ENCODE measurements at places on chromosomes 7 and 10. TPM values are rescaled to one million over a fixed set of nuclear protein-coding genes. Genes with fewer than 3 reads are reported as not detected.

GRCh38 chr7:142964502-142965246, 2.5 kb upstream of the KEL start:
- H3K4me1 ChIP-seq = peaks cover 29% of the 10 kb centered on the region
- H3K27me3 ChIP-seq = no peaks in the 10 kb centered on the region
- peaks cover 12% of the 10 kb centered on the region for H3K36me3 ChIP-seq
- DNase-seq = peak; percentile 88

DNA sequence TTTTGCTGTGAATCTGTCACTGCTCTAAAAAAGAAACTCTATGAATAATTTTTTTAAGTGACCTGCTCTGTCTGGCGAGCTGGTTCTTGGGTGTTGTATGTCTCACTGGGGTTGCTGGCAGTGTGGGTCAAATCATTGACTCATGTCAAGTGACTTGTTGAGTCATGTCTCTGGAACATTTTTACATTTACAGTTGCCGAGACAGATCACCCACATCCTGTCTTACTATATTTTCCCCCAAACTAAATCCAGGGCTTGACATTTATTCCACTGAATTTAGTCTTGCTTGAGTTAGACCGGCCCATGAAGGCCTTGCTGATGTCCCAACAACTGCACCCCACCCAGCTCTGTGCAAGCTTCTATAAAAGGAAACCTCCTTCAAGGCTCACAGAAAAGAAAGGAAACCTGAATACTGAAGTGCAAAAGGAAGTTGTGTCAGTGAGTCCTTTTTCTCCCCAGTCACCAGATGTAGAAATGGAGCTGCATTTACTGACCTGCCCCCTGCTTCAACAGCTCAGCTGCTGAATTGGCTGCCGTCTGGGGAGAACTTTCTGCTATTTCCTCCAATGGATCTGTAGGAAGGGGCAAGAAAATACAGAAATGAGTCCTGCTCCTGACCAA, 290.3 kb downstream of the TNS3 start:
- H3K4me3 ChIP-seq = no peak overlapping the region
- no peak overlapping the region for H3K27ac ChIP-seq
- H3K4me1 ChIP-seq = peaks cover 2% of the 10 kb centered on the region
- H3K36me3 ChIP-seq = no peaks in the 10 kb centered on the region

DNA sequence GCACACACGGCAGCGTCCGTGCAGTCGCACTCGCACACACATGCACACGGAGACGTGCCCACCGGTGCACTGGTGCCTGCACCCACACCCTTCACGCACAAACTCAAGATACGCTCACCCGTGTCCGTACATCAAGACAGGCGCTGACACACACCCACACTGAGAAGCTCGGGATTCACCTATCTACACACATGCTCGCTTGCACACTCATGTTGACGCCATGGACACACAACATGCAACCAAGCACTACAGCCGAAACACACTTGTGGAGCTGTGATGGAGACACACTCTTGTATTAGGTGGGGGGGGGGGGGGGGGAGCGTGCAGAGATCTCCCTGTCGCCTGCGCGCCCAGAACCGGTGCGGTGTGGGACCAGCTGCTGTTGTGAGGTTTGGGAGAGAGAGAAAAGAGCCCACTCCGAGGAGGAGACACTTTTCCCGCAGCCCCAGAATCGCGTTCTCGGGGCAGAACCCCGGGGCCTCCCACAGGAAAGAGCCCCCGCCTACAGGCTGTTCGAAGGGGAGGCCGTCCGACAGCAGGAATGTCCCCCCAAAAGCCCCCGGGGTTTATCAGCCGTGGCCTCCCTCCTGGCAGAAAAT, 605 bp upstream of the NFKB2 start:
- peaks cover 13% of the 10 kb centered on the region for H3K36me3 ChIP-seq
- DNase-seq = no peak
- peak overlapping the region; percentile 45 for H3K27ac ChIP-seq
- peak overlapping the region; percentile 78 for H3K4me3 ChIP-seq

DNA sequence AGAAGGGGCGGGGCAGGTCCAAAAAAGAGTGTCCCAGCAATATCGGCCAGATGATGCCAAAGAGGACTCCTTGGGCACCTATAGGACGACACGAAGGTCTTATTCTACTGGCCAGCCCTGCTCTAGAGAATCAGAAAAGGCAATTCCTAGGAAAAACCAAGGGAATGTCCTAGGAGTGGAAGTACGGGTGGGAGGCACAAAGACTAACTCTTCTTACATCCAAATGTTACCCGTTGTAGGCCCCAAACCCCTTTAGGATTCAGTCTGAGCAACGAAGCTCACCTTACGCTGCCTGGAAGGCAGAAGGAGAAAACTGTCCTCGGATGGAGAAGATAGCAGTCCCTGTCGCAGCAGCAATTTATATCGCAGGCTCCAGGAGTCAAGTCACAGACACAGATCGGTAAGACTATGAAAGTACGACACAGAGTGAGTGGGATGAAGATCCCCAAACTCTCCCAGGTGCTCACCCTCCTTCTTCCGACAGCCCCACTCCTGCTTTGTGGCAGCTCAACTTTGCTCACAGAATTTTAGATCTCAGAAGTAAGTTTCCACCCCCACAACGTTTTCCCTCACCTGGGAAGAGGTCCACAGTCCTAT, 558 bp downstream of the TCTN3 start:
- no peaks in the 10 kb centered on the region for H3K4me1 ChIP-seq
- H3K27ac ChIP-seq = peak overlapping the region; percentile 66
- H3K36me3 ChIP-seq = peaks cover 43% of the 10 kb centered on the region
- H3K27me3 ChIP-seq = no peaks in the 10 kb centered on the region
- DNase-seq = no peak

Gene HOXA11
- not detected for total RNA-seq

DNA sequence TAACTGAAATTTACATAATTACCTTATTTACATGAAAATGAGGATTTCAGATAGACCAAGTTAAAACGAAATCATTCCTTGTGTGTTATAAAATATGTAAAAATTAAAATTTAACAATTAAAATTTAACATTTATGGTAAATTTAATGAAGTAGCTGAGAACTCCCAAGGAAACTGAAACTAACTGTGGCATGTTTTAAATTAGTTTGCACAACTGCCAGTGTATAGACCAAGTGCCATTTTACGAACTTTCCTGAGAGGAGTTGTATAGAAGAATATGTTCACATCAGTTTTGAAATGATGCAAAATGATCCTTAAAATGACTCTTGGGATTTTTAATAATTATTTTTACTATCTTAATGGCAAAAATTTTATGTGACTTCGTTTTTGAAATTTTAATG, 23.6 kb downstream of the PDLIM1 start:
- DNase-seq = no peak
- H3K4me3 ChIP-seq = no peak overlapping the region
- no peaks in the 10 kb centered on the region for H3K27me3 ChIP-seq

GRCh38 chr7:158957510-158957906, 101.2 kb downstream of the DYNC2I1 start:
- no peaks in the 10 kb centered on the region for H3K36me3 ChIP-seq
- no peak overlapping the region for H3K27ac ChIP-seq
- H3K4me1 ChIP-seq = peaks cover 29% of the 10 kb centered on the region
- peak overlapping the region; percentile 20 for H3K4me3 ChIP-seq

DNA sequence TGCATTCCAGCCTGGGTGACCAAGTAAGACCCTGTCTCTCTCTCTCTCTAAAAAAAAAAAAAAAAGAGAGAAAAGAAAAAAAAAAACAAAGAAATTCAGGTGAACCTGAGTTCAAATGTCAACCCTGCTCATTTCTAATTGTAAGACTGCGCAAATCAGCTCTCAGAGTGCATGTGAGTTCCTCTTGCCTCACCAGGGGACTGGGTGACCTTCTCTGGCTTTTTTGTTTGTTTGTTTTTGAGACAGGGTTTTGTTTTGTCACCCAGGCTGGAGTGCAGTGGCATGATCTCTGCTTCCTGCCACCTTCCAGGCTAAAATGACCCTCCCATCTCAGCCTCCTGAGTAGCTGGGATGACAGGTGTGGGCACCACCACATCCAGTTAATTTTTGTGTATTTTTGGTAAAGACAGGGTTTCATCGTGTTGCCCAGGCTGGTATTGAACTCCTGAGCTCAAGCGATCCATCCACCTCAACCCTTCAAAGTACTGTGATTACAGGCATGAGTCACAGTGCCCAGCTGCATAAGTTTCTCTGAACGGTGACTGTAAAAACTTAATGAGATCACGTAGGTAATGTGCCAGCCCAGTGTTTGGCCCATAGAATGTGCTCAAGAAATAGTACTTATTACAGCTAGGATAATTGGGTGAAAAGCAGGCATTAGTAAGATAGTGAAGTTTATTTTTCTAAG, 45.3 kb upstream of the BAMBI start:
- no peak overlapping the region for H3K27ac ChIP-seq
- no peaks in the 10 kb centered on the region for H3K4me1 ChIP-seq
- no peak for DNase-seq
- H3K27me3 ChIP-seq = peaks cover 19% of the 10 kb centered on the region

DNA sequence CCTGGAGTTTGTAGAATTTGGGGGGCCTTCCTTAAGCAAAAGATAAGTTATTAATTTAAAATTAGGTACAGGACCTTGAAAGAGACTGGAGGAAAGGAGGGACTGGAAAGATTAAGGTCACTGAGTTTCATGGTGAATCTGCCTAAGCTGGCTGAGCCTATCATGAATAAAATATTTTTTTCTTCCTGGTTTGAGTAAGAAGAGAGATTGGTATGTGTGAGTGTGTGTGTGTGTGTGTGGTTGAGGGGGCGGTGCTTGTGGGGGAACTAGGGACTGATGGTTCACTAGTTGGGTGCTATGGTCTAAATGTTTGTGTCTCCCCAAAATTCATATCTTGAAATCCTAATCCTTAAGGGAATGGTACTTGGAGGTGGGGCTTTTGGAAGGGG, 142.5 kb upstream of the PRKCQ start:
- H3K36me3 ChIP-seq = no peaks in the 10 kb centered on the region
- no peaks in the 10 kb centered on the region for H3K4me1 ChIP-seq
- H3K27ac ChIP-seq = no peak overlapping the region
- 0 out of 2 replicates have a peak, but pooled peaks cover 11% of the 10 kb centered on the region for H3K27me3 ChIP-seq
- DNase-seq = no peak

GRCh38 chr10:130634816-130635215, 498.6 kb downstream of the GLRX3 start:
- no peak overlapping the region for H3K27ac ChIP-seq
- no peaks in the 10 kb centered on the region for H3K36me3 ChIP-seq
- no peak overlapping the region for H3K4me3 ChIP-seq

- H3K4me3 ChIP-seq = no peak overlapping the region
- no peaks in the 10 kb centered on the region for H3K4me1 ChIP-seq
- H3K27ac ChIP-seq = no peak overlapping the region
- no peak for DNase-seq
Measured at GRCh38 chr10:131109291-131109690, 202.2 kb downstream of the TCERG1L start.

Gene NEUROG3
- total RNA-seq = not detected

Gene SPDYE2
- total RNA-seq = not detected

DNA sequence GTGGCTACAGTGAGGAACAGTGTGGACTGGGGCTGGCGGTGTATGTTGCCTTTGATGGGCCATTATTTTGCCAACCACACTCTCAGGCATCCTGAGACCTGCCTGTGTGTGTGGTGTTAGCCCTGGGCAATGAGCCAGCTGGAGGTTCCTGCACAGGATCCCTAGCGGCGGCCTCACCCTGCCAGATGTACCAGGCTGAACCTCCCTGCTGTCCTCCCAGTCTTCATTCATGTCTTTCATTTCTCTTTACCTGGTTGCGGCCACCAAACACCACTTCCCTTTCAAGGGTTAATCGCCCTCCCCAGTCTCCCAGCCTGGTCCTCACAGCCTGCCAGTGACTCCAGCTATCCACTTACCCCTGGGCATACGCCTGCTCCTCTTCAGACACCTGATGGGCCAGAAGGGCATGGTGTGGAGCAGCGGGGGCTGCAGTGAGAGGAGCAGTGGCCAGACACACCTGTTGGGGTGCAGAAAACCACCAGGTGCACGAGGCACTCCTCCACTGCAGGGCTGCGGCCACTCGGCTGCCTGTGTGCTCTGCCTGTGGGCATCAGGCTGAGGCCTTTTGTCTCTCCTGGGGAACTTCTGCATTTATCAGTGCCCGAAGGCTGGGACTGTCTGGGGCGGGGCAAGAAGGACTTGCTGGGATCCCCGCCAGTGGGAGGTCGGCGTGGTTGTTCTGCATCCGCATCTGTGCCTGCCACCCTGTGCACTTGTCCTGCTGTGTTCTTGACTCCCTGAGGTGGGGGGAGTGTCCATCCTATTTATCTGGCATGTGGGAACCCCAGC, 111.6 kb downstream of the ARHGAP22 start:
- no peak overlapping the region for H3K27ac ChIP-seq
- H3K4me3 ChIP-seq = no peak overlapping the region
- H3K36me3 ChIP-seq = peaks cover 27% of the 10 kb centered on the region
- peaks cover 46% of the 10 kb centered on the region for H3K4me1 ChIP-seq
- no peak for DNase-seq
- no peaks in the 10 kb centered on the region for H3K27me3 ChIP-seq

GRCh38 chr7:133024596-133024995, 57.3 kb downstream of the CHCHD3 start:
- peaks cover 50% of the 10 kb centered on the region for H3K36me3 ChIP-seq
- H3K4me3 ChIP-seq = no peak overlapping the region
- H3K27ac ChIP-seq = no peak overlapping the region
- H3K27me3 ChIP-seq = no peaks in the 10 kb centered on the region
- no peaks in the 10 kb centered on the region for H3K4me1 ChIP-seq

DNA sequence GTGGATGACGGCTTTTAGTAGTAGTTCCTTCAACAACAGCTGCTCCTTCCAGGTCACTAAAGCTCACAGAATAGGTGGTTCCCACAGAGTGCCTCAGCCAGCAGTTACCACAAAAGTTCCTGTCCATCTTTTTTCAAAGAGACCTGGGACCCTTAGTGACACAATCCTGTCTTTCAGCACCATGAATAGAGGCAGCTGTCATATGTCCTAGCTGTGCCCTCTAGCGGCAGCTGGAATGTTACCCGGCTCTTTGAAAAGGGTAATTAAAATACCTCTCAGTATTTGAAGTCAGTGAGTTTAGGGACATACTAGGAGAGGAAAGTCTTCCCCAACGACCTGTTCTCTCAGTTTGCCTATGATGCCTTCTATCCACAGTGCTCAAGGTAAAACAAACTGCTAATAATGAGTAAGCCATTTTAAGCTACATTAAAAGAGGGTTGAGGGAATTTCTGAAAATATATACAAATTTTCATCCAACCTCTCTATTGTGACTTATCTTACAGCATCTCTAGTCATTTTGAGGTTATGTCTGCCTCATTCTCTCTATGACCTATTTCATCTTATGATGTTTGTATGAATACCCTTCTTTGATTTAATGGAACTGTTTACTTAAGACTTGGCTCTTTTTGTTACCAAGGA, 290.8 kb downstream of the NXPH1 start:
- no peaks in the 10 kb centered on the region for H3K27me3 ChIP-seq
- peak; percentile 26 for DNase-seq
- H3K36me3 ChIP-seq = no peaks in the 10 kb centered on the region
- no peak overlapping the region for H3K4me3 ChIP-seq

DNA sequence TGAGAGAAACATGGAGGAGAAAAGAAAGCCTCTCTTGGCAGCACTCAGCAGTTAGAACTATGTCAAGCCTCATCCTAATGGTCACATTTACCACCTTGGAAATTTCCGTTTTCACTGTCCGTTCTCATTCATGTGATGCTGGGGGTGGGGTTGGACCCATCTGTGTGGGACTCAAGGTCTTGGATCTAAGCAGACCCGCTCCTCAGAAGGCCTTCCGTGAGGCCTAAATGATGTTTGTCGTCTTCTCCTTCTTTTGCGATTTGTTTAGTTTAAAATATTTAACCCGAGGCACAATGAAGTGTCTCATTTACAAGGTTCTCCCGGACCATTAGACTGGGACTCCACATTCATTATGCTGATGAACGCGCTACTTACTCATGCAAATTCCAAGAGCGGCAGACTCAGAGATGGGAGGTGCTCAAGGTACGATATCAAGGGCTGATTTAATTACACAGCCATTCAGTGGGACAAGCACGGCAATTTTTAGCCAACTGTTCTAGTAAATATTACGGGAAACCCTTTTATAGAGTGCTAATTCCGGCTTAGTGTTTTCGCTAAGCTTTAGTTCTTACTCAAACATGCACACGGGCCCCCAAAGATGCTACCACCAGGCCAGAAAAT, 109.1 kb upstream of the EFCAB10 start:
- H3K27me3 ChIP-seq = peaks cover 36% of the 10 kb centered on the region
- H3K36me3 ChIP-seq = no peaks in the 10 kb centered on the region
- no peak for DNase-seq
- H3K4me3 ChIP-seq = no peak overlapping the region
